ENCODE measurements at places on chromosomes 5 and 9.
A peak's percentile ranks its signal among the peaks of the same experiment; 100 is the strongest.

GRCh38 chr5:75617736-75618352 is 6.6 kb downstream of the ANKDD1B start:
- DNase-seq, result no peak

GRCh38 chr9:136609838-136610311 is 52.8 kb upstream of the EGFL7 start:
- no peak for DNase-seq

GRCh38 chr5:15560421-15560820 is 60.4 kb downstream of the FBXL7 start:
- DNase-seq, result no peak

GRCh38 chr5:40716000-40716399 is 36.3 kb downstream of the PTGER4 start:
- DNase-seq, result no peak

- DNase-seq, result no peak
These were observed 147.5 kb downstream of the CSNK1G3 start for GRCh38 chr5:123659495-123659894.

GRCh38 chr9:12935714-12936113 is 160.9 kb downstream of the LURAP1L start:
- no peak for DNase-seq

DNA sequence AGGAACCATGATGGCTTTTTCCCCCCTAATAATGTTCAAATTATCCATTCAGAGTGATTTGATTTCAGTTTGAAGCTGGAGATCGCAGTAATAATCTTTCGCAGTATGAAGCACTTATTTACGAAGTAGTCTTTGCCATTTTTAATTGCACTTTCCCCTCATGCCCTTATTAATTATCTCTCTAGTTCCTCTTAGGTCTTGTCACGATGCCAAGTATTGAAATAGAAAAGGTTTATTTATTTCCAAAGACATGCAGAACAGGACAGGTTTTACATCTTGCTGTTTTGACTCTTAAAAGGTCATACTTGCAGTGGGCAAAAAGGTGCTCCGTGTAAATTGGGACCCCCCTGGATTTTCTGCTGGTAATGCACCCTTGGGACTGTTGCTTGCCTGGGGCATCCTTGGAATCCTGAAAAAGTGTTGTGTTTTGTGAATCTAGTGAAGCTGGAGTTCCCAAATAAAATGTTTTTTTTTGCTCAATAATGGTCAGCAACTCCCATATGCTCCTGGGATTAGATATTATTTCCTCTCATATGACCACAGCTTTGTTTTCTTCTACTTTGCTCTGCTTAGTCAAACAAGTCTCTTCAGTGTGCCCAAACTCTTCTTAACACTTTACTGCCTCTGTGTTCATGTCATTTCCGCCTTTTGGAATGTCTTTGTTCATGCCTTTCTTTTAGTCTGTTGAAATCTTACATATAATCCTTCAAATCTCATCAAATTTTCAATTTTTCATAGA is 278.3 kb downstream of the TMEM38B start:
- DNase-seq, result no peak

GRCh38 chr5:172984244-172984953 is 828 bp downstream of the ATP6V0E1 start:
- peak; percentile 89 for DNase-seq

- DNase-seq, result no peak
These were observed 843.7 kb upstream of the WWC1 start for GRCh38 chr5:167447466-167448375.

- DNase-seq, result no peak
These were observed 124.0 kb upstream of the PPP1R26 start for GRCh38 chr9:135355521-135356011.

- no peak for DNase-seq
These were observed 37.6 kb upstream of the CAST start for GRCh38 chr5:96624596-96624995.

- no peak for DNase-seq
These were observed 31.9 kb downstream of the THBS4 start for GRCh38 chr5:80067016-80067415.

- no peak for DNase-seq
These were observed 95.3 kb downstream of the TTLL11 start for GRCh38 chr9:121997791-121998190.

GRCh38 chr5:54518146-54518817 is 723 bp downstream of the SNX18 start:
- peak; percentile 70 for DNase-seq

GRCh38 chr9:114051706-114052105 is 26.4 kb downstream of the AMBP start:
- no peak for DNase-seq

DNA sequence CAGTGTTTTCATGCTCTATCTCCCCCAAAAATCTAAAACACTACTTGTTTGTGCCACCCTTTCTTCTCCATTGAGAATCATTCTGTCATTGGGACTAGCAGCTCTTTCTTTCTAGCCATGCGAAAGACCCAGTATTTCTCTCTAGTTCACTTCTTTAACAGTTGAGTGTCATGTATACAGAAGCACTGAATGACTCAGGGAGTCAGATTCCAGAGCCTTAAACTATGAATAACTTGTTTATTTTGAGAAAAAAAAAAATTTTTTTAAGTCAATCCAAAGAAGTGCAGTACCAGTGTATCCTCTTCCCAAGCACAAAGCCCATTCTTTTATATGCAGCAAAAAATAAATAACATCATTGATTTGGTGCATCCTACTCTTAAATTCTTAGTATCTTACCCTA is 415.4 kb upstream of the GRAMD2B start:
- DNase-seq, result no peak

DNA sequence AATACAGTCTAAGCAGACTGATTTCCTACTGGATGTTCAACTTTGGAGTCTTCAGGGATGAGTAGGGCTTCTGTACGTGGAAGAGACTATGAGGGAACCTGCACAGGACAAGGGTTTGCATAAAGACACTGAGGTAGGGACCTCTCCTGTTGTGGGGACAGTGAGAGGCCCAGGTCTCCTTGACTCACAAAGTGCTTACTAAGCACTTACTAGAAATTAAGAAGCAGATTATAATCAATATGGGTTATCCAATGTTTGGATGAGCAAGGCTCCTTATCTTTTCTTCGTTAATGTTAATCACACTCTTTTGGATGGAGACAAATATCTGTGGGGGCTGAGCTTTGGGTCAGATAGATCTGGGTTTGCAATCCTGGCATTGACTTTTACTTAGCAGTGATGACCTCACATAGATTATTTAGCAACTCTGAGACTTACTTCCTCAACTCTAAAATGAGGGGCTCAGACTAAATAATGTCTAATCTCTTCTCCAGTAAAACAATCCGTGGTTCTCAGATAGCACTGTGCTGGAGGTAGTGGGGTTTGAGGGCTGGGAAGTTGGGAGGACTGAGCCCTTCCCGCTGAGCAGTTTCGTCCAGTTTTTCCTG is 45.9 kb downstream of the PDCD1LG2 start:
- DNase-seq, result no peak

DNA sequence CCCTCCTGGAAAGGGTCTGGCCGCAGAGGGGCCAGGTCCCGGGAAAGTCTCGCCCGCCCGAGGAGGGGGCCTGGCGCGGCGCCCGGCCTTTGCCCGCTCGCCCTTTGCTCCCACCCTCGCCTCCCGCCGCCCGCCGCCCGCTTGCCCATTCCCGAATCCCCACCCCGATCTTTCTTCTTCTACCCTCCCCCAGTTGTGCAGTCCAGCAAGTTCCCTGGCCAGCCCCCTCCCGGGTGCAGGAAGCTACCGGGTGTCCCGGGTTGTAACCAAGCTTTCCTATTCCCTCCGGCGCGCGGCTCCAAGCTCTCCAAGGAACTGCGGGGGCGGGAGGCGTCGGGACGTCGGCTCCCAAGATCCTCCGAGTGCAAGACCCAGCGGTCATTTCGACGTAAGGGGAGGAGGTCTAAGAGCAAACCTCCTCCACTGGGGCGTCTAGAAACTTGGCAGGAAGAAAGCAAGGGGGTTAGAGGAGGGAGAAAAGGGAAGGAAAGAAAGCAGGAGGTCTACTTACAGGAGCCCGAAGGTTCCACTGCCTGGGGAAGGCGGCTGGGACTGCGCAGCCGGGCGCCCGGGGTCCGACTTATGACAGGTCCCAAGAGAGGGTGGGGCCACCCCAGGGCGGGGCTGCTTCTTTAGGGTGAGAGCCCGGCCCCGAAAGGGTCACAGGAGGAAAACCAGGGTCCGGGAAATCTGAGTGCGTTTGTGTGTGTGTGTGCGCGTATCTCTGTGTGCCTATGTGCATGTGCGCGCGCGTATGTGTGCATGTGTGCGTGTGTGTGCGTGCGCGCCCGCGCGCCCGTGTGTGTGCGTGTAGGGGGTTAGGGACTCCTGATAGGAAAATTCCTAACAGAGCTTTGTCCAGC is at the start of gene PTGR1:
TSS of gene PTGR1 (minus strand) at position 556 of the 863 bp plus-strand sequence. CDS start 2,225 bp downstream, outside the sequence.
- DNase-seq, result peak; percentile 40

- no peak for DNase-seq
These were observed 74.5 kb downstream of the PTCD2 start for GRCh38 chr5:72394688-72395087.

GRCh38 chr5:171706736-171707441 is 78.7 kb upstream of the SMIM23 start:
- DNase-seq, result no peak

DNA sequence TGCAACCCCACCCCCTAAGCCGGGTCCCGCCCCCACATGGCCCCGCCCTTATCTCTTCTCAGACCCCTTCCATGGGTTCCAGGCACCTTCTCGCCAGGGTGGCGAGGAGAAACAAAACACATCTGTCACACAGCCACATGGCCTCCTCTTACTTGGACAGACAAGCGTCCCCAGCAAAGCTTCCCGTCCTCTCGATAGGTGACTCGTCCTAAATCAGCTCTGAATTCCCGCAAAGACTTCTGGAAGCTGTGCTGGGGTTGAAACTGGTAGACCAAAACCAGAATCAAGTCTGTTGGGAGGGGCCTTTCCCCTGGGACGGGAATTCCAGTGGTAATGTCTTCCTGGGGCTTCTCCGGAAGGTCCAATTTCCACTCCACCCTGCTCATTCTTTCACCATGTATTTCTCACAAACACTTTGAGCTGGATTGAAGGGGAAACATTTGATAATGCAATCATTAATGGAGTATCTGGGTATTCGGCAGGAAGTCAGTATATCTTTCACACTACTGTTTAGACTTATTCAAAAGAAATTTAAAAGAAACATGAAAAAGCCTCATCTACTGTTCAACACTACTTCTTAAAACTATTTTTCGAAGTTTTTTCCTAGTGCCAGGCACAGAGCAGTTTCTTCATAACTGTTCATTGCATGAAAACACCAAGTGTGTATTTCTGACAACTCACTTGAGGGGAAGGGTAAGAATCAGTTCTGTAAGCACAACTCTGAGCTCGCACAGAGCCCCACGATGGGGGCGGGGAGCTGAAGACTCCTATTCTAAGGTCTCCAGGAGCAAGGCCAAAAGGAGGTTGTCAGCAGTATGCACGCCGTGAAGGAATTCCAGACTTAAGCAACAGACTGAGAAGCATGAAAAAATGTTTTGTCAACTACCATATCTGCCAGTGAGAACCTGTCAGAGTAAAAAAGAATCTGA is 644 bp upstream of the CTNNAL1 start:
- DNase-seq, result no peak

- no peak for DNase-seq
These were observed 306.7 kb downstream of the NR2F1-AS1 start for GRCh38 chr5:93274291-93274690.

- no peak for DNase-seq
These were observed 211.0 kb downstream of the OSTF1 start for GRCh38 chr9:75299324-75299723.

GRCh38 chr5:121399879-121400278 is 451.8 kb upstream of the FTMT start:
- no peak for DNase-seq

DNA sequence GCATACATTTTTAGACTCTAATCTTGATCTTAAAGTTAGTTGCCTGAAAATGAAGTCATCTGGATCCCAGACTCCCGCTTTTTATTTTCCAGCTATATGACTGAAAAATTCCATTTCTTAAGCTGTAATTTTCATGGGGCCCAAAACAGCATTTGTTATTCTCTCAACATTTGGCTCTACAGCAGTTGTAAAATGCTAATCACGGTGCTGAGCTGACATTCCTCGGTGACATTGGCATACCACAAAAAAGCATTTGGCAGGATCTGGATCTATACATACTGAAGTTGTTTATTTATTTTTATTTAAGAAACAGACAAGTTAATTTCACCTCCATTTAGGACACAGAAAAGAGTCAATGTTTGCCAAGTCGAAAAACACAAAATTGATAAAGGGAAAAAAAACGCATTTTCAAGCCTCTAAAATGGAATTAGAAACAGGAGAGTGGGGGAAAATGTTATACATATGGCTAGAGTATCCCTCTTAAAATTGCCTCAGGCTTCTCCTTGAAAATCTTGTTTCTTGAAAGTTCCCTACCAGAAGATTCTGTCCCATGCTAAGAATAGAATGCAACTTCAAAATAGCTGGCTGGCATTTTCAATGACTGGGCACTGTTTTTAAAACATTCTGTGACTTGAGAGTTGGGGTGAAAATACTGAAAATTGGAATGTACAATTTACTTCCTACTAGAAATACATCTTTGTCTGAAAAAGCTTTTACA is 207.5 kb upstream of the TBCA start:
- DNase-seq, result no peak

- no peak for DNase-seq
These were observed 579 bp downstream of the ADAMTS16 start for GRCh38 chr5:5140479-5141338.

- no peak for DNase-seq
These were observed 4.5 kb downstream of the PRRX2 start for GRCh38 chr9:129669946-129670345.

GRCh38 chr5:136106351-136107031 is 26.2 kb upstream of the SMAD5 start:
- no peak for DNase-seq

GRCh38 chr5:177995691-177996595 is at the start of gene PROP1:
PROP1 (minus strand) TSS chr5:177996242; CDS start chr5:177995933, 309 bp downstream.
- no peak for DNase-seq

GRCh38 chr5:60887746-60888145 is 43.7 kb upstream of the ELOVL7 start:
- DNase-seq, result no peak

GRCh38 chr5:17178373-17178675 is 39.1 kb upstream of the BASP1 start:
- DNase-seq, result no peak

GRCh38 chr9:99073347-99073746 is 31.6 kb upstream of the TGFBR1 start:
- no peak for DNase-seq

- no peak for DNase-seq
These were observed 216.2 kb downstream of the EBF1 start for GRCh38 chr5:158883502-158883901.

Measured in activated CD4-positive, alpha-beta memory T cell treated with anti-CD3 and anti-CD28 coated beads for 36 hours (primary cell).